ENCODE measurements at places on chromosomes 4 and X. TPM values are rescaled to one million over a fixed set of nuclear protein-coding genes. Genes with fewer than 3 reads are reported as not detected.

DNA sequence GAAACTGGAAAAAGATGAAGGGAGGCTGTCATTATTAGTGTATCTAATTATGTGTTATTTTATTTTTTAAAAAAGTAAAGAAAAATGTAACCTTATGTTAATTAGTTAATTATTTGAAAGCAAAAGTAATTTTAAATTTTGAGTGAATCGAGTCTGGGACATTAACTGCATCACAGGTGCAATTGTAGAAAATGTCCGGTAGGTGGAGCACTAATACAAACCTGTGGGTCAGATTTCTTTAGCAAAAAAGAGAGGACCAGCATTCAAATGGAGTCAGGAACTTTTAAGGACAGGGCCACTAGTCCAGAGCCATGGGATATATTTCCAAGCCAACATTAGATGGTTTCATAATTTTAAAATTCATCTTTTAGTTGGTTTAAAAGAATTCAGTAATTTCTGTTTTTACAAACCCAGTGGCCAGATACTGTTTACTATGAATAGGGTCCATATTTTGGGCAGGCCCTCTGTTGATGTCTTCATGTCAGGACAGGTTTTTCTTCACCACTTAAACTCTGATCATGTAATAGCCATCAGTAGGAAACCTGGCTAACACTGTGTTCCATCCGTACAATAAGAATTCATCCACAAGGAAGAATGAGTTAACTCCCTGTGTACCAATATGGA lies 27.2 kb downstream of the BST1 start:
- H3K4me1 ChIP-seq, result no peaks in the 10 kb centered on the region
- no peak overlapping the region for H3K4me3 ChIP-seq
- no peak overlapping the region for H3K27ac ChIP-seq
- H3K27me3 ChIP-seq, result no peaks in the 10 kb centered on the region
- peak; percentile 15 for DNase-seq

DNA sequence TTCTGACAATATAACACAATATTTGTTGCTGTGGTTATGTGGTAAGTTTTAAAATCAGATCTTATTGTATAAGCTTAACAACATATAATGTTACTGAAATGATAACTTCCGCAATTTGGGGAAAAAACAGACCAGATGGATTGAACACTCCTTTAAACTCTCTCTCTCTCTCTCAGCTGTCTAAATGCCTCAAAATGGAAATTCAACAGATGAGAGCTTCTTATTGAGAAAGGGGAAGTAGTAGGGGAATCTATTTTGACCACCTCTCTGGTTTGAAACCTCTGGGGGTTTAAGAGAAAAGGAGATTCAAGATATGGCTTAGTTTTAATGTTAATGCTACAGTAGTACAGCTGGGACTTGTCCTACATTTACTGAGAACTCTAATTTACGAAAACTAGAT lies 40.3 kb downstream of the DMD start:
- no peak overlapping the region for H3K27ac ChIP-seq
- no peaks in the 10 kb centered on the region for H3K27me3 ChIP-seq
- no peaks in the 10 kb centered on the region for H3K4me1 ChIP-seq
- no peak overlapping the region for H3K4me3 ChIP-seq

DNA sequence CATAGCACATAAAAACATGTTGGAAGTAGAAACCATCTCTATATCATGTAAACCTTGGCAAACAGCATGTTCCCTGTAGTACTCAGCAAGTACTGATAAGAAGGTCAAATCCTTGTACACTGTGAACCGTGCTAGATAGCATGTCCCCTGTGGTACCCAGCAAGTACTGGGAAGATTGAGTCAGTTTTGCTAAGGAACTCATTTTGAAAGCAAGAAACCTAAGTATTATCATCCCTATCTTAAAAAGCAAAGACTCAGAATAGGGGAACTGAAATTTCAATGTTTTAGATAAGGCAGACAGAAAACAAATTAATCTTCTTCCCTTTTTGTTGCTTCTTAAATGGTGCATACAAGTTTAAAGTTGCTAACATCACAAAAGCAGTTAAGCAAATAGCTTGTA lies 180.2 kb downstream of the RBM46 start:
- peaks cover 12% of the 10 kb centered on the region for H3K4me1 ChIP-seq
- no peaks in the 10 kb centered on the region for H3K27me3 ChIP-seq
- H3K27ac ChIP-seq, result no peak overlapping the region
- H3K4me3 ChIP-seq, result no peak overlapping the region
- DNase-seq, result no peak

GRCh38 chr4:23932901-23933308 lies 43.1 kb upstream of the PPARGC1A start:
- H3K4me3 ChIP-seq, result no peak overlapping the region
- H3K27ac ChIP-seq, result peak overlapping the region; percentile 75
- peaks cover 61% of the 10 kb centered on the region for H3K4me1 ChIP-seq
- H3K36me3 ChIP-seq, result no peaks in the 10 kb centered on the region
- no peak for DNase-seq

GRCh38 chr4:7156761-7157488 lies 35.4 kb upstream of the SORCS2 start:
- no peaks in the 10 kb centered on the region for H3K27me3 ChIP-seq
- DNase-seq, result no peak
- H3K4me3 ChIP-seq, result no peak overlapping the region
- peak overlapping the region; percentile 72 for H3K27ac ChIP-seq
- no peaks in the 10 kb centered on the region for H3K36me3 ChIP-seq
- peaks cover 22% of the 10 kb centered on the region for H3K4me1 ChIP-seq

DNA sequence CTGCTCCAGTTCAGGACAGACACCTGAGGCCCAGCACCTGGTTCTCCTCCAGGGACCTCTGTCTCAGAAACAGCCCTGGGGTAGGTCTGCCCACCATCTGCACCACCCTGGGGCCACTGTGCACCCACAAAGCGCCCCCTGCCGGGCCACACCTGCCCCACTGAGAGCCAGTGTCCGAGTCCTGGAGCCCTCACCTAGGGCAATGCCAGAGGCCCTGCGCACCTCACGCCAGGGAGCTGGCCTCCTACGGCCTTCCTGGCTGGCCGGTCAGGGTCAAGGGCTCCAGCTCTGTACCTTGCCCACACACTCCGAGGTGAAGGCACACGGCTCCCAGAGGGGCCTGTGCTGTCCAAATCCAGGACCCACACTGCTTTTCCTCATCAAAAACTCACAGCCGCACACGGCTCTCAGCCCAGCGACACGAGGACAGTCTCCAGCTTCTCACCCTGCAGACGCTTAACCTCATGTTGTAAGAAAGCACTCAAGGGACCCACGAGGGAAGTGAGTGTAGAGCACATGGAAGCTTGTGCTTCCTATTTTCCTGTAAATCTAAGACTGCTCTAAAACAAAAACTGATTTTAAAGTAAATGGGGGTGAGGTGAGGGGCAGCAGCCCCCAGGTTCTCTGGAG lies 5.4 kb downstream of the CTBP1 start:
- H3K36me3 ChIP-seq, result no peaks in the 10 kb centered on the region
- no peak overlapping the region for H3K27ac ChIP-seq
- no peak overlapping the region for H3K4me3 ChIP-seq
- H3K4me1 ChIP-seq, result peaks cover 59% of the 10 kb centered on the region
- no peaks in the 10 kb centered on the region for H3K27me3 ChIP-seq

Gene PGM2
- 8.9 TPM for total RNA-seq

DNA sequence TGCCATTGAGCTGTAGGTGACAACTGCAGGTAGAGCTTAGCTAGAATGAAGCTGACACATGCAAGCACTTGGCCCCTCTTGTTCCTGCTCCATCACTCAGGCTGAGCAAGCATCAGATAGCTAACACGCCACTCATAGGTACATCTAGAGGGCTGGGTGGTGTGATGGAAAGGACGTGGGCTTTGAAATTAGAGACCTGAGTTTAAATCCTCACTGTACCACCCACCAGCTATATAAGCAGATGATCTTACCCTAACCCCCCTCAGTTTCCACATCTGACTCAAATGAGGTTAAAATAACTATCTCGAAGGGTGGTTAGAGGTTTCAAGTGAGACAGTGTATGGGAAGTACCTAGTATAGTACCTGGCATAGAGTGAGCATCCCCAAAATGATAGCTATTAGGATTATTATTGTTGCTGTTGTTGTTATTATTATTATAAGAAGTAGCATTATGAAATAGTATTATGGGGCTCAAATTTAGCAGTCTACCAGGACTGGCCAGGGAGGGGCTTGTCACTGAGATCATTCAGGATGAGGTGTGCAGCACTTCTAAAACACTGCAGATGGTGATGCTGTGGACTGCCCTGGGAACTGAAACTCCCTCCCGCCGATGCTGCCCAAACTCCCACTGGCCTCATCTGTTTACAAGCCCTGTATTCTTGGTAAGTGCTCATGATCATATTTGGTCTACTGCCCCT lies 59.0 kb downstream of the REELD1 start:
- no peak overlapping the region for H3K4me3 ChIP-seq
- no peaks in the 10 kb centered on the region for H3K36me3 ChIP-seq
- peaks cover 2% of the 10 kb centered on the region for H3K4me1 ChIP-seq
- DNase-seq, result no peak

DNA sequence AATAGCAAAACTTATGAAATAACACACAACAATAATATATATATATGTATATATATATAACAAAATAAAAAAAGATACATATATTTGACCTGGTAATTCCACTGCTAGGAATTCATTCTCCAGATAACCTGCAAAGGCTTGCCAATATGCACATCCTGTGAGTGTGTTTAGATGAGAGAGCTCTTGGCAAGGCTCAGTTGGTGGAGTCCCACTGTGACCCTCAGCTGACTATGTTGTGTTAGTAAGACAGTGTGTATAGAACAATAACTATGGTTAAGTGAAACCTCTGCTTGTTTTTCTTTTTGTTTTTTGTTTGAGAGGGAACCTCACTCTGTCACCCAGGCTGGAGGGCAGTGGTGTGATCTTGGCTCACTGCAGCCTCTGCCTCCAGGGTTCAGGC lies 39.5 kb upstream of the RBMX start:
- no peaks in the 10 kb centered on the region for H3K4me1 ChIP-seq
- no peak overlapping the region for H3K27ac ChIP-seq
- H3K27me3 ChIP-seq, result no peaks in the 10 kb centered on the region

DNA sequence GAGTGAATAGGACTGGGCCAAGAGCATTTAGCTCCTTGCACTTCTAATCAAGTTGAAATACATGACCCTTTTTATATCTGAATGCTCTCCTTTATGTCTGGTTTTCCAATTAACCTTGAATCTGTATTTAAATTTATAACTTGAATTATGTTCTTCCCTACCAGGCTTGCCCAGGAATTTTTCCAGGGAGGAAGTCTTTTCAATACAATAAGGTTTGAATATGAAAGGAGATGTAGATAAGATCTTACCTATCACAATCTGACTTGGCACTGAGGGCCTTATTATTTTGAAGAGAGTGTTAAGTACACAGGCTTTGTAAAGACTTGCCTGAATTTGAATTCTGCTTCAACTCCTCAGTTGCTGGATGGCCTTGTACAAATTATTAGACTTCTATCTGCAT lies 555.7 kb downstream of the PCDH7 start:
- DNase-seq, result no peak
- no peak overlapping the region for H3K4me3 ChIP-seq
- no peaks in the 10 kb centered on the region for H3K27me3 ChIP-seq
- H3K36me3 ChIP-seq, result no peaks in the 10 kb centered on the region
- H3K27ac ChIP-seq, result no peak overlapping the region

DNA sequence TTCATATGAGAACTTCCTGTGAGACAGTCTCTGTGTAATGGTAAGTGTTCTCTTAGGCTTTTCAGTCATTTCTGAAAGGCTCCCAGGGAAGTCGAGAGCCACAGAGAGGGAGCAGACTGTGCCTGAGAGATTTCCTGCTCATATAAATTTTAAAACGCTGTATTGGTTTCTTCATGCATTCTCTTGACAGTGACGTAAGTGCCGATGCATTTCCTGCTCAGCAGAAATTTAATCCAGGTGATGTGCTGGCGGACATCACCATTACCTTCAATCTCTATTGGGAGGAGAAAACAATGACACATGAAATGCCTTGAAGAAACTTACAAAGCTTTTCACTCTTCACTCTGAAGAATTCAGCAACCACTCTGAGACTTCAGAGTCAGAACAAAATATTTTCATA lies 383.6 kb downstream of the BMPR1B start:
- peaks cover 5% of the 10 kb centered on the region for H3K27me3 ChIP-seq
- DNase-seq, result no peak
- H3K4me3 ChIP-seq, result no peak overlapping the region
- no peaks in the 10 kb centered on the region for H3K4me1 ChIP-seq

Gene HSD17B13
- not detected for total RNA-seq

Gene MAGEC3
- not detected for total RNA-seq

Gene MYOZ2
- 897 TPM for total RNA-seq

DNA sequence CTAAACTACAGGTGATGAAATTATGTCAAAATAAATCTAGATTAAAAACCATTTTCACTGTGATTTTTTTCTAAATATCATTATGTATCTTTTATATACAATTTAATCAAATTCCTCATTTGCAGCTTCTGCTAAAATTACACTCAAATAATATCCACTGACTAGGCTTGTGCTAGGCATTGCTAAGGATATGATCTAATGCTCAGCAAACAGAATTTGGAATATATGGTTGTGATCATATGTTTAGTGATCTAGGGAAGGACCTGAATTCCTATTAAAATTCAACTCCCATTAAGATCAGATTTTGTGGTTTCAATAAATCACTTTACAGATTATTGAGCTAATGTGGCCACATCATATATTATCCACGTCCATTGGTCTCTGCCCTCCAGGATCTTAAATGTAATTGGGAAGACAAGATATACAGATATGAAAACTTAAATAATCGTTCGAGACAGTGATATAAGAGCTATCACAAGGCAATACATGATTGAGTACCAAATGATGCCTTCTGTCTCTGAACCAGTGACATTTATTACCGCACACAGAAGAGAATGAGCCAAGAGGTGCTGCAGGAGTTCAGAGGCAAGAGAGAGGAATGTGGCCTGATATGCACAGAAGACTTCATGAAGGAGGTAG lies 206.0 kb upstream of the RPS6KA3 start:
- DNase-seq, result no peak
- no peaks in the 10 kb centered on the region for H3K27me3 ChIP-seq
- no peak overlapping the region for H3K27ac ChIP-seq
- H3K4me1 ChIP-seq, result no peaks in the 10 kb centered on the region

DNA sequence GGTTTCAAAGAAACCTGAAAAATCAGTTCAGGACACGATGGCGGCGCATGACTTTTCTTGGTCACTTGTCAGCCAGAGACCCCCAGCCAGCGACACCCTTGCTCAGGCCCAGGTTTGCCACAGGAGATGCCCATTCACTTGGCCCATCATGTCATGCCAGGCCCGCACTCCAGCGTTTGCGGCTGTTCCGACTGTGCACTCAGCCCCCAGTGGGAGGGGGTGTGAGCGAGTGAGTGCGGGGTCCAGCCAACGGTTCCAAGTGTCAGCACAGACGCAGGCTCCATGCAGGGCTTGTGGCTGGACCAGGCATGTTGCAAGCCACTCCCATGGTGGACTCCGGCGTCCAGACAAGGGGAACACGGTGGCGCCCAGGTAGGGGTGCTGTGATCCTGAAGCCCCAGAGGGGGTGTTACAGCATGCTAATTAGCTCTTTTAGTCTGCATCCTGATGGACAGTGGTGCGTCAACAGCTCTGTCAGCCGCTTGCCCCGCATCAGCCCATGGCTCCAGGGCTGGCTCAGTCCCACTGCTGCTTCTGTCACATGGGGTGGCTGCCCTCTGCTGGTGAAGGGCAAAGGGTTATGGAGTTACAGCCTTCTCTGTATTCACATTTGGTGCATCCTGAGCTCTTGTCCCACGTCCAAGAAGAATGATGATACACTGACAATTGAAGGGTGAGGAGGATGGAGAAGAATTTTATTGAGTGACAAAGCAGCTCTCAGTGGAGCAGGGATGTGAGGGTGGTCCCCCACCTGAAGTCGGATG lies 3.7 kb upstream of the MAEA start:
- no peak overlapping the region for H3K4me3 ChIP-seq
- no peak for DNase-seq
- H3K27ac ChIP-seq, result no peak overlapping the region
- H3K36me3 ChIP-seq, result no peaks in the 10 kb centered on the region

All from heart right ventricle (tissue), 16 donors.